ENCODE measurements at places on chromosomes 3 and 15.

GRCh38 chr3:37189109-37189508, 14.7 kb upstream of the LRRFIP2 start:
- DNase-seq: no peak

DNA sequence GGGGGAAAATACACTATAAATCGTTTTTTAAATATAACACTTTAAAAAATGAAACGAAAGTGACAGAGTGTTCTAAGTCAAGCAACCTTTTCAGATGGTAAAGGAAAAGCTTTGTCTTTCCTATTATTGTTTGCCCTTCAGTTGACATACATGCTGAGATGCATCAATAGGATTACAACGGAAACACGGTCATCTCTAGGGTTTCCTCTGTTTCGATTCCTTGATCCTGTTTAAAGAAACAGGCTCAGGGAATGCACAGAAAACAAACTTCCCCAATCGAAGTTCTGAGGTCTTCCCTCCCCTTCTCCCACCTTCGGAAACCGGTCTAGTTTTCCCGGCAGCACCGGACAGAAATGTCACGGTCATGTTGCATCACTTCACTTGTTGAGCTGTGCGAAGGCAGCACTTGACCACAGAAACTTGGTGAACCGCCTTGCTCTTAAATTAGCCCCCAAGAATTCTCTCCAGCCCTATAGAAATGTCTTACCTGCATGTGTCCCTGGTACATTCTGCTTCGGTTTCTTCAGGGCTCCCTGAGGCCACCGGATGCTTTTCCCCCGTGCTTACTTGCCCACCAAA, 556 bp downstream of the PEX5L start:
- DNase-seq: no peak

DNA sequence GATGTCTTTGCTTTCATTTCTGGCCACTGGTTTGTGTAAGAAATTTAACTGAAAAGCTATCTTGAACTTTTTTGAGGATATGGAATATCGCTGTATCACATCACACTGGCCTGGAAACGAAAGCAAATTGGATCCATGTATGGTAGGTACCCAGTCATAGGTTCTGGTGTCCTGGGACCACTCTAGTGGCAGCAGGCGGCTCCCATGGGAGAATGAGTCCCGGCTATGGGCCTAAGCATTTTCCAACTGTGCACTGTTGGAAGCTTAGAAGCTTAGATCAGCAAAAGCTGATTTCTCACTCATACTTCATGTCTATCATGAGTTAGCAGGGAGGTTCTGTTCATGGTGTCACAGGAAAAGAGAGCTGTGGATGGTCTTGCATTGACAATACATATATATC, 323.2 kb downstream of the PLCL2 start:
- no peak for DNase-seq

DNA sequence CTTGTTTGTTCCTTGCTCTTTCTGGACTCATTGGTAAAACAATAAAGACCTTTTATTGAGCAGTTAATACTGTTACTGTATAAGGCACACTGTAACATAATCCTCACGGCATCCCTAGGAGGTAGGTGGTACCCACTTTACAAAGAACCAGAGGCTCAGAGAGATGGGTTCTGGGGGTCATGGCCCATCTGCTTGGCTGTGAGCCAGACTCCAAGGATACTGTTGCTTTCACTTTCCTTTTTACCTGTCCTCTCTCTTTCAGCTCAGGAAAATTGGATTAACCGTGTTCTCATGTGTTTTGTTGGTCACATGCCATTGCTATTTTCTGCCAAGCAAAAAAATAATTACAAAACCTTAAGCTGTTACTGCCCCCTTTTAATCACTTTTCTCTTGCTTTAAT, 34.8 kb upstream of the FILIP1L start:
- DNase-seq: no peak

- DNase-seq: no peak
These were observed 238.7 kb upstream of the P2RY1 start for GRCh38 chr3:152595975-152596821.

DNA sequence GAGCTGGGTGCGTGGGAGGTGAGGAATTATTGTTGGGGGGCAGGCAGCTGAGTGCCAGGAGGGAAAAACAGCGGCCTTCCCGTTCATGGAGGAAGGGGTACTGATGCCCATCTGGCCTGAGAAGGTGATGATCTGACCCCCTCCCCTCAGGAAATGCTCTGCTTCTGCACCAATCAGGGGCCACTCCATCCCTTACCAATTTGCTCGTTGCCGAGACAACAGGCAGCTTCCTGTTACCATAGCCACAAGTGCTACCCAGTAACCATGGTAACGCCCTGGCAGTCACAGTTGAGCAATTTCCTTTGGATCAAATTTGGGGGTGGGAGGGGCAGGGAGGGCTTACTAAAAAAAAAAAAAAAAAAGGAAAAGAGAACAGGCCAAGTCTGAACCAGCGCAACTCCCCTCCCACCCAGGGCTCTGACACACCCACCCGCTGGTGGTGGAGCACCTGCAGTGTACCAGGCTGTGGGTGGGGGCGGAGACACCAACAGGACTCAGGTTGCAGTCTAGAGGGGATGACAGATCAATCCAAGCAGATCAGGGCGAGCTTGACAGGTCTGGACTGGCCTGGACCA, 13.7 kb downstream of the CELF6 start:
- DNase-seq: peak; percentile 17

DNA sequence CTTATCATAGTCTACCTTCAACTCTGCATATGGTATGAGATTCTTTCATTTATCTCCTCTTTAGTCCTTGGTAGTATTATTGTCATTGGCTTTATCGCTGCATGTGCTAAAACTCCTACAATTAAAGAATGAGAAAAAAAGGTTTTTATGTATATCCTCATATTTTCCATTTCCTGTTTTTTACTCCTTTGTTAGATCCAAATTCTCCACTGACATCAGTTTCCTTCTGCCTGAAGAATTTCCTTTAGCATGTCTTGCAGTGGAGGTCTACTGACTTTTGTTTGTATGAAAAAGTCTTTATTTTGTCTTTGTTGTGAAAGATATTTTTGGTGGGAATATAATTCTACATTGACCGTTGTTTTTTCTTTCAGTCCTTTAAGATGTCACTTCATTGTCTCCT, 81.0 kb upstream of the TNIK start:
- DNase-seq: no peak

DNA sequence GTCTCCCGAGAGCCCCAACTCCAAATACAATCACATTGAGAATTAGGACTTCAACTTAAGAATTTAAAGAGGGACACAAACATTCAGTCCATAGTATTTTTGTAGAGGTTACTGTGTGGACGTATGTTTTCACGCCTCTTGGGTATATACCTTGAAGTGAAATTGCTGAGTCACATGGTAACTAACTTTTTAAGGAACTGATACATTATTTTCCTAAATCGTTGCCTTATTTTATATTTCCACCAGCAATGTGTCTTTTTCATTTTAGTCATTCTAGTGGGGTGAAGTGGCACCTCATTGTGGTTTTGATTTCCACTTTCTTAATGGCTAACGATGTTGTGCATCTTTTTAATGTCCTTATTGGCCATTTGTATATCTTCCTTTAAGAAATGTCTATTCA, 11.8 kb downstream of the PARP15 start:
- no peak for DNase-seq

DNA sequence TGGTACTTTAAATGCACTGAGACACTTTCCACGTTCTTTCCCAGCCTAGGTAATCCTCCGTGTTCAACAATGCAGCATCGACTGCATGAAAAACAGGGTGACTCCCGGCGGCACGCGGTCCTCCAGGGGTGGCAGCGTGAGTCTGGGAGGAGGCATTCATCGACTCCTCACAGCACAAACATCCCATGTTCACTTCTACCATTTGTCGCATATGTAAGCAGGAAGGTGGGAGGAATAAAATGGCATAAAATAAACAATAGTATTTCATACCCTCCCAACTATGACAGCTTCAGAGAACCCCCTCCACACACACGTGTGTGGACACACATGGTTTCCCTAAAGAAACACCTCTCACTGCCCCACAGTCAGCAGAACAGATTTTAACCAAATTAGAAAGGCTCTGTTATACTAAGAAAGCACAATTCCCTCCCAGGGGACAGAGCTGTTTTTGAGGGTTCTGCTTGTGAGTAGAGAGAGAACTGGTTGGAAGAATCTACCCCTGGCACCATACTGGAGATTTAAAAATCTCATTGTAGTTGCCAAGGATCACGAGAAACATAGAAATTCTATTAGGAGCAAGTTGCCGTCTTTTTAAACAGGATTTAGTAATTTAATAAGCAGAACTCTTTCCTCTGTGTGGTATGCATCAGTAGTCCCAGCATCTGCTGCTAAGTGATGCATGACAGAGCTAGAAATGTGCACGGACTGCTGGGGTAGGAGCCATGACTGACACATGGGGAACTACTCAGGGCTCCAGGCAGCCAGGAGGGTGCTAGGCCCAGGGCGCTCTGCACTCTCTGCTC, 6.0 kb downstream of the FAM43A start:
- DNase-seq: no peak

- DNase-seq: no peak
These were observed 34.5 kb downstream of the P3H2 start for GRCh38 chr3:190086191-190086590.

GRCh38 chr3:44329946-44330345, 8.6 kb upstream of the TCAIM start:
- DNase-seq: no peak

GRCh38 chr15:26083896-26084295, 220.8 kb upstream of the ATP10A start:
- DNase-seq: no peak

GRCh38 chr3:111956995-111957734, 21.7 kb upstream of the ABHD10 start:
- DNase-seq: no peak
